ENCODE measurements at places on chromosomes 4 and X.

DNA sequence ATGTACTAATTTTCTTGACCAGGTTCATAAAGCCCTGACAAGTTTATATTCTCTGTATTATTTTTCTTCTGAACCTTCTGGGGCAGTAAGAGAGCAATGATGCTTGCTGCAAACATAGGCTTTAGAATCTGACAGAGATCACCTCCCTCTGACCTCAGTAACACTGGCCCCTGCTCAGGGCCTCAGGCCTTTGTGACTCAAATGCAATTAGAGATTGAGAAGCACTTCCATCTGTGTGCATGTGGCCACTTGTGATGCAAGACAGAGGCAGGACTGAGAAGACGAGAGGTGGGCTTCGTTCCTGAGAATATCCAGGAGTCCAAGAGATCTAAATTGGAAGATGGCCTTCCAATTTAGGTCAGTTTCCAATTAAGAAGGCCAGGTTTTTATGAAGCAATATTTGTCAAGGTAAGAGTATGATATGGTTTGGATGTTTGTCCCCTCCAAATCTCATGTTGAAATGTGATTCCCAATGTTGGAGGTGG, 82.8 kb upstream of the VEGFC start:
- no peak for DNase-seq

DNA sequence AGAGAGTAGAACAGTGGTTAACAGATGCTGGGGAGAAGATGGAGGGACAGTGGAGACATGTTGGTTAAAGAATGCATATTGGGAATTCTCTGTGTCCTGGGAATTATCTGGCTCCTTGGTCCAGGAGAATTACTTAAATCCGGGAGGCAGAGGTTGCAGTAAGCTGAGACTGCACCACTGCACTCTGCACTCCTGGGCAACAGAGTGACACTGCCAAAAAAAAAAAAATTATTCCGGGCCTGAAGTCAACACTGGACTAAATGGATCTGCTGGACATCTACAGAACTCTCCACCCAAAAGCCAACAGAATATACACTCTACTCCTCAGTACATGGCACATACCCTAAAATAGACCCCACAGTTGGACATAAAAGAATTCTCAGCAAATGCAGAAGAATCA, 400.0 kb upstream of the CXorf51B start:
- DNase-seq, result no peak

GRCh38 chr4:148903388-148903787, 461.2 kb upstream of the NR3C2 start:
- no peak for DNase-seq

DNA sequence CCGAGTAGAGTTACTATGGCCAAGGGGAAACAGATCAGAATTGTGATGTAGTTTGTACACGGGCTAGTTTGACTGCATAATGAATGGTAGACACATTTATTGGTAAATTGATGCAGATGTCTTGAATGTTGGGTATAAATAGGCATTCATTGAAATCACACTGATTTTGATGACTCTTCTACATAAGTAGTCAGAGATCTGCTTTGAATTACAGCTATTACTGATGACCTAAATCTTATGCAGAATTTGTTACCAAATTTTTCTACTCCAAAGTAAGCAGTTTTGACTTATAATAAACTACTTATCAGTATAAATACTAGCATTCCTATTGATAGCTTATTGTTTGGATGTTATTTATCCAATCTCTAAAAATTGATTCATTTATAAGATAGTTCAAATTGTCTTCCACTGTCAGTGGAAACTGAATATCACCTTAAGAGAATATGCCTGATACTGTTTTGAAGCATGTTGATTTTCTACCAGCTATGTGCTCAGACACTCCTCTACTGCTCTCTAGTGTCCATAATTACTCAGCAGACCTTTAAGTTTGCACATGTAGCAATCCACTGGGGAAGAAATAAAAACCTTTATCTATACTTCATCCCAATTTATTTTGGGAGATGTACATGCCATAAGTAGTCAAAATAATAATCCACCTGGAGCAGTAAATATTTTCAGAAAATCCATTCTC, 120.3 kb downstream of the RASL11B start:
- peak; percentile 6 for DNase-seq

- no peak for DNase-seq
These were observed 22.4 kb upstream of the MXD4 start for GRCh38 chr4:2284161-2284933.

GRCh38 chrX:105263801-105264200, 43.3 kb upstream of the TEX13A start:
- DNase-seq, result no peak

GRCh38 chrX:41759817-41760216, 35.8 kb downstream of the GPR82 start:
- no peak for DNase-seq

DNA sequence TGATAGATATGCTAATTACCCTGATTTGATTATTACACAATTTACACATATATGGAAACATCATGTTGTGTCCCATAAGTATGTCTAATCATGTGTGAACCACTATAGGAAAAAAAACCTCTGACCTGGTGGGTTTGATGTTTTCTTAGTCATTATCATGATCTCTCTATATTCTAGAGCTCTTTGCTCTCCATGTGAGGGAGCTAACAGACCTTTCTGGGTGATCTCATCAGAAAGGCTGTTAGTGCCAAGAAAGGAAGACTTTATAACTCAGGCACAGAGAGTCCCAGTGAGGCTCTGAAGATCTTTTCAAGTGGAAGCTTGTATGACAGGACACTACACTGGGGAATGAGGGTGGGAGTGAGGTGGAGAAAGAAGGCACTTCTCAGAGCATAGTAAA, 527.7 kb upstream of the MAGEB2 start:
- DNase-seq, result no peak

- DNase-seq, result no peak
These were observed 200.3 kb upstream of the NHS start for GRCh38 chrX:17174671-17175070.

Measured in LoVo (cell line).